Stimulated activated CD4-positive, alpha-beta T cell treated with anti-CD3 and anti-CD28 coated beads, Interleukin-2, amount 100 ng/mL, for 48 hours (primary cell): ENCODE measurements at places on chromosomes 7 and 10.

DNA sequence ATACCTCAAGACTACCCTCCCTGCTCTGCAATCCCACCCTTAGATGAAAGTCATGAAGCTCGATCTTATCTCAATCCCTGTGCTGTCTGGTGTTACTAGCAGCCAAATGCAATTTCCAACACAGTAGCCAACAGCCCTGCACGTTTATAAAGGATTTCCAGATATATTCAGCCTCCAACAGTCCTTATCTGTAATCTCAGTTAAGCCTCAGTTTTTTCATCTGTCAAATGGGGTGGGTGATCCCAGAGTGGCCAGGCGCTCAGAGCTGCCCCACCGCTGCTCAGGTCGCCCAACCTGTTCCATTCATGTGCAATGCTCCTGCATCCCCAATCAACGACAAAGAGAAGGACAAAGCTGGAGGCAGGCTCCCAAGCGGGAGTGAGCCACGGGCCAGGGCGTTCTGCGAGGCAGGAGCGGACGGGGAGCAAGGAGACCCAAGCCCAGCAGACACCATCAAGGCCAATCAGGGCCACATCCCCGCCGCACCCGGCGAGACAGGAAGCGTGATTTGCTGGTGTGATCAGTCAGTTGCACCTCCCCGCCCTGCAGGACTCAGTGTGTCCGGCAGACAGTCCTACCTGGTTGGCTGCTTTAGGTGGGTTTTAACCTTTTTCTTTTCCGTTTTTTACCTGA, 19.7 kb downstream of the PDGFA start:
- DNase-seq = no peak

DNA sequence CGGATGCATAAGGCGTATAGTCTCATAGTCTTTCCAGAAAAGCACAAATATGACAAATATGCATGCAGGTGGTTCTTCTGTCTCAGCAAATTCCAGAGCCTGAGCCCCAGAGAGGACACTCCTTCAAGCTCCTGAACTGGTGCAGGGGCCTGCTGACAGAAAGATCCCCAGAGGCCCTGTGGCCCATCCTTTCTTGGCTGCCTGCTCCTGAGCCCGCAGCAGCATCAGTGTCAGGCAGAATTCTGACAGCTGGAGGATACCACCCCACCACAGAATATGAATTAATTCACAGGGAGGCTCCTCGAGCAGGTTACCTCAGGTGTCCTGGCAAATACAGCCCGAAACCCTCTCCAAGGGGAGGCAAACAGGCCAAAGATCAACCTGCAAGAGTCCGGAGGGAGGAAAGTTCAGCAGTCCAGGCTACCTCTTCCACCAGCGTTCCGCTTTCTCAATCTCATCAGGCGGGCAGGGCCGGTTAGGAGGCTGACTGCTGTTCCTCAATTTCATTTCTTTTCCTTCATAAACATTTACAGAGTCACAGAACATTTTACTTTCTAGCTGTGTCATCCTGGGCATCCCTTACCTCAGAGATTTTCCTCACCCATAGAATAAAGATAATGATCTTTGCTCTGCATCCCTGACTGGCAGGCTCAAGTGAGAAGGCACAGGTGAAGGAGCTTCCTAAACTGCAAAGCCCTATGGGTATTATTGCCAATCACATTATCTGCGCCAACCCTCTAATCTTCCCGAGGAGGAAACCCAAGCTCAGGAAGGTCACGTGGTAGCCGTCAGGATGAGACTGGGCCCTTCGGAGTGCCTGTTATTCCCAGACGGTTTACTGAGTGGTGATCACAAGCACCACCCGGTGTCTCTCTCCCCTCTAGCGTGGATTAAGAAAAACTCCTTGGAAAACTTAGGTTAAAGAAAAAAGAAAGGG, 1.4 kb downstream of the DNAJB12 start:
- DNase-seq = no peak

GRCh38 chr10:36504758-36505157, 620.6 kb upstream of the ANKRD30A start:
- DNase-seq = no peak

DNA sequence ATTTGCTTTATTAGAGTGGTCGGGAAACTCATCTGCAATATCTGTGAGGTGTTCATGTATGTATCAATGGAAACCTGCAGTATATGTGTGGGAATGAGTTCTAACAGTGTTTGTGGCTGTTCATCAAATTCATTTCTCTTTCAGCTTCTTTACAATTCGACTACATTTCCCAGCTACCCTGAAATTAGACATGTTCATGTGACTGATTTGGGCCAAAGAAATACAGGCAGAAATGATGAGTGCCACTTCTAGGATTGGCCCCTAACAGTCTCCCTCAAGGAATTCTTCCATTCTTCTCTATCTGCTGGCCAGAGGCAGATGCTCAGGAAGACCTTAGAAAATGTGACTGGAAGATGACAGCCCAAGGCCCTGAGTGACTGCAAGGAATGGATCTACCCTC, 114.8 kb upstream of the WAC start:
- DNase-seq = no peak

GRCh38 chr10:132616170-132616995, 78.8 kb downstream of the INPP5A start:
- peak; percentile 53 for DNase-seq

DNA sequence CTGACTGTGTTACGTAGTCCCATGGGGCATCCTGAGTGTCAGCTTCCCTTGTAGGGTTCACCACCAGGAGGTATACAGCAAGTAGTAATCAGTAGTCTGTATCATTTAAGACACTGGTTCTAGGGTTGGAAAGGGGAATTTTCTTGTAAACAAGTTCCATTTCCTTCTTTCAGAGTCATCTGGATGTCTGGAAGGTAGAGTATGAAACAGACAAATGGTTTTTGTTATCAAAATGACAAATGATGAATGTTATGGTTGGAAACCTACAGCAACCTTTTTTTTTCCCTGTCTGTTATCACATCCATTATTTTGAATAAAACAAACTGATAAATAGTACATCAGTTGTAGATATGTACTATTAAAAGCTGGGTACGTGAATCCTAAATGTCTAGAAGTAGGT, 19.1 kb downstream of the SEMA3A start:
- no peak for DNase-seq

DNA sequence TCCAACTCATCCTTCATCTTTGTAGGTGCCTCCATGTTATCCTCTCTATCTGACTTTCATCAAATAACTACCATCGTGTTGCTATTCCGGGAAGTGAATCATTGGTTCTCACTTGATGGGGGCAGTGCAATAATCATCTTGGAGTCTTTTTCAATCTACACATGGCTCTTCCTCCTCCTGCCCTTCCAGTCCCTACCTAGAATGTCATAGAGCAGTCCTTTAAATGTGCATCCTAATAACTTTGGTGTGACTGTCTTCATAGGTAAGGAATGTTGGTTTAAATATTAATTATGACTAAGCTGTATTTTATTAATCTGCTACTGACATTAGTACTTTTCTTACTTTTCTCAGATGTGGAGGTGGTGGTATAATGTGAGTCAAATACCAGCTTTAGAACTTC, 8.4 kb upstream of the CDK14 start:
- no peak for DNase-seq

DNA sequence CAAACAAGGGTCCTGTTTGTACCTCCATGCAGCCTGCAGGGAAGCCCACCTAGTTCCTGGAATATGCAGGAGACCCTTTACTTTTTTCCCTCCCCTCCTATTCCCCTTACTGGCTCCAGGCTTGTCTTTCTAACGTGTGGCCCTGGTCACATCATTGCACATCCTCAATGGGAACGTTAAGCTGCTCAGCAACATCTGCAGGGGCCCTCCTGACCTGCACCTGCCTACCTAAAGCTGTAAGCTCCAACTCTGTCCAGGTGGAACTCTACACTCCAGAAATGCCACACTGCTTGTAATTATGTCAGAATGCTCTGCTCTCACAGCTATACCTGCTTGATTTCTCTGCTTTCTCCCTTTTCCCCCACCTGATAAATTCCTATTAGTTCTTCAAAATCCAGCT, 72.1 kb downstream of the ARMC3 start:
- DNase-seq = no peak

GRCh38 chr10:94035982-94036765, 42.4 kb downstream of the PLCE1 start:
- DNase-seq = no peak

- DNase-seq = no peak
Observed at GRCh38 chr7:13031468-13031867, 344.0 kb downstream of the ARL4A start.

- no peak for DNase-seq
Observed at GRCh38 chr7:22470981-22471380, 29.0 kb downstream of the STEAP1B start.

DNA sequence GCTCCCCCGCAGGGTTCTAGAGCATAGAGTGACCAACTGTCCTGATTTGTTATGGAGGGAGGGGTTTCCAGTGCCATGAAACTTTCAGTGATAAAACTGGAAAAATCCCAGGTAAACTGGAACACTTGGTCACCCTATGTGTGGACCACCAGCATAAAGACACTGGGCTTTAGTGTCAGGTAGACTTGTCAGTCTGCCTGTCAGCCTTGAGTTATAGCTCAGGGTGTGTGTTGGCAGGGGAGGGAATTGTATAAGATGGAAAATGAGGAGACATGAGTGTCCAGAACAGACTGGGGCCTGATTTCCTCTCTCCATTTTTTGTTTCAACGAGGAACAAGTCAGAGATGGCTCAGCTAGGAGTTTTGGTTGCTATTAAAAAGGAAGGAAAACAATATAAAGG, 10.2 kb upstream of the EFCAB10 start:
- DNase-seq = no peak

DNA sequence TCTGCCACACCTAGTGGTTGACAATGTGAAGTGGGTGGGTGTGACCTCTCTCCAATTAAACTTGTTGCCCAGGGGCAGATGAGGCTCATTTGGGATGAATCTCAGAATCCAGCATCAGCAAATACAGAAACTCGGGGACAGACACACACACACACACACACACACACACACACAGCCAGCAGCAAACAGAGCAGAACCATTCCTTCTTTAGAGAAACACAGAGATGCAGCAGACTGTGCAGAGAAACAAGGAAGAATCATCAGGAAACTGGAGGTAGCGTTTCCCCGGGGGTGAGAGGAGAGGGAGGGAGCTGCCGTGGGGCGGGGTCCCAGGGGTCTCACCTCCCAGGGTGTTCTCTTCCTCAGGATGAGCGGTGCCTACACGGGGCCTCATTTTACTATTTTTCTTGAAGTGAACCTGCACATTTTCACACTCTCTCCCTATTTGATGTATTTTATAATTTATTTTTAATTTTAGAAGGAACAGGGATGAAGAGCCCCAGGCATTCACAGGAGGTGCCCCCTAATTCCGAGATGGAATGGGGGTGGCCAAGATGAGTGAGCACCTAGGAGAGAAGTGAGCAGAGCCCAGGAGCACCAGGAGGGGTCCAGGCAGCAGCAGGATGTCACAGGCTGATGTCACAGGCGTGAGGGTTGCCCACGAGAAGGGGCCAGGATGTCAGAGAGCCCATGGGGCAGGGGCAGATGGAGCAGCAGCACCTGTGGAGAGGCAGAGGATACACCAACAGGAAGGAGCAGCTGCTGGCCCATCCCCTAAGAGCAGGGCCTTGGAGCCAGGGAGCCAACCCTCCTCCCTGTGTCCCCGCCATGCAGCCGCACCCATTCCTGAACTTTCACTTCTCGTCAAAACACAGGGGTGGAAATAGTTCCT, 85.3 kb upstream of the PPP2R2D start:
- DNase-seq = no peak
